ENCODE measurements at places on chromosomes 7 and 10.

DNA sequence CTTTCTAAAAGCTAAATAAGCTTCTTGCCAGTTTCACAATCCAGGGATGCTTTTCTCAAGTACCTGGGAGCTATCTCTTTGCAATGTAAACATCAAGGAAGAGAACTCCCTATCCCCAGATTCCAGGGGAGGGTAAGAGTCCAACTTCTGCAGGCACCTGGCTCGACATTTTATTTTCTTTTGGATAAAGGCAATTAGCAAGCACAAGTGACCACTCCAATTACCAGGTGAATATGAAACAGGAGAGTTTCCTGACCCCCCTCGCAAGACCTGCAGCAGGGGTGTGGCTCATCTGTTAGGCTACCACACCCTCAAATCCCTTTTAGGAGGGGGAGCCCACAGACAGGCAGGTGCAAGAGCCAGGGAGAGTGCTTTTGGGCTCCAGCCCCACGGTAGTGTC, 28.6 kb upstream of the LANCL2 start:
- DNase-seq = no peak

DNA sequence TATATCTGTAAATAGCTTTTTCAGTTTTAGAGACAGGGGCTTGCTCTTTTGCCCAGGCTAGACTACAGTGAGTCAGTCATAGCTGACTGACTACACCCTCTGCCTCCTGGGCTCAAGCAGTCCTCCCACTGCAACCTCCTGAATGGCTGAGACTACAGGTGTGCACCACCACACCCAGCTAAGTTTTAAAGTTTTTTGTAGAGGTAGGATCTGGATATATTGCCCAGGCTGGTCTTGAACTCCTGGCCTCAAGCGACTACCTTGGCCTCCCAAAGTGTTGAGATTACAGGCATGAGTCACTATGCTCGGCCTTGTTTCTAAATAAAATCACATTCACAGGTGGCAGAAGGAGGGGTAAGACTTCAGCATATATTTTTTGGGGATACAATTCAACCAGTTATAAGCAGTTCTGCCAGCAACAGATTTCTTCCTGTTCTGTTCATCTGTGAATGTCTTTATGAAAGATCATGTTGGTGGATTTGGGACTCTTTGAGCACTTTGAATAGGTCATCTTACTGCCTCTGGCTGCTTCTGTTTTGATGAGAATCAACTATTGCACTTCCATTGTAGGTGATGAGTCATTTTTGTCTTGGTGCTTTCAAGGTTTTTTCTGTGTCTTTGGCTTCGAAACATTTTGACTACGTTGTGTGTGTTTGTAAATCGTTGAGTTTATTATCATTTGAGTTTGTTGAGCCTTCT, 15.7 kb downstream of the RBM33 start:
- no peak for DNase-seq

- no peak for DNase-seq
Observed at GRCh38 chr10:121155742-121156474, 304.7 kb downstream of the WDR11 start.

DNA sequence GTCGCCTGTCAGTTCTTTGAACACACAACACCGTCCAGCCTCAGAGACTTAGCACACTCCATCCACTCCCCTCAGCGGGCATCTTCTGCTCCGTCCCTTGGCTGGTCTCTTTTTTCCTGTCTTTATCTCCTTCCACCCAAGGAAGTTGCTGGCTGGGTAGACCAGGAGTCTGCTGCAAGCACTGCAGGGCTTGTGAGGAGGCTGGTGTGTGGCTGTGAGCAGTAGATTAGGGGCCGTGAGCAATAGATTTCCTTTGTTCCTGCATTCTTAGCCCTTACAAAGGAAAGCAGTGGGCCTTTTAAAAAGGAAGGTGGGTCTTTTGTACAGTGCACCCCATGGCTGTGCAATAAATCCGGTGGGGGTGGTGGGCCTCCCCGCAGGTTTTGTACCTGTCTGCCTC, 100.3 kb upstream of the BTBD16 start:
- no peak for DNase-seq

GRCh38 chr7:131552053-131552452, 4.4 kb downstream of the PODXL start:
- no peak for DNase-seq

GRCh38 chr10:44030738-44031137, 354.2 kb downstream of the CXCL12 start:
- no peak for DNase-seq

DNA sequence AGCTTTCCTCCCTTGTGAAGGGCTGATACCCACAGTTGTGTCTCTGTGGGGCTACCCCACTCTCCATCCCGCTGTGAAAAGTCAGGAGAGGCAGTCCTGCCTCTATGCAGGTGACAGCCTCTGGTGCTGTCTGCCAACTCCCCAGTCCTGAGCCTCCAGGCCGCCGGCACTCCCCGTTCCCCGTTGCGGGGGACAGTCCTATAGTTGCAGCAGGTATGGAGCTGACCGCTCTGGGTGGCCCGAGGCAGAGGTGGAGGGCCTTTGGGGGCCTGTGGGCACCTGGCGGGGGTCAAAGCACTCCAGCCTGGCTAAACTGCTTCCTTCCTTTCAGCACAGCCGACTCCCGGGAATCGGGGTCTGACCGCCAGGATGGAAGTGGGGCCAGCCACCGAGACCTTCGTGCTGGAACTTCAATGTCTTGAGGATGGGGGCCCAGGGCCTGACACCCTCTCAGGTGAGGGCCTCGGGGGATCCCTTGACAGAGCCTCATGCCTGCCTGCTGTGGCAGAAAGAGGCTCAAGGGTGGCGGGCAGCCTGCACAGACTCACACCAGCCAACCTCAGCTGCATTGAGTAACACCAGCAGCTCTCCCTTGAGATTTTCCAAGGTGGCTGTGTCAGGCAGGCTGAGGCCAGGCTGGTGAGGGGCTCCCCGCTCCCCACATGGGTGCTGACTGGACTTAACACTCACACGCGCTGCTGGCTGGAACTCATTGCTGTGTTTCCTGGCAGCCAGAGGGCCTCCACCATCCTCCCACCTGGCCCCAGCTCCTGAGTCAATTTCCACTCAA, 1.6 kb downstream of the ZNF853 start:
- no peak for DNase-seq

DNA sequence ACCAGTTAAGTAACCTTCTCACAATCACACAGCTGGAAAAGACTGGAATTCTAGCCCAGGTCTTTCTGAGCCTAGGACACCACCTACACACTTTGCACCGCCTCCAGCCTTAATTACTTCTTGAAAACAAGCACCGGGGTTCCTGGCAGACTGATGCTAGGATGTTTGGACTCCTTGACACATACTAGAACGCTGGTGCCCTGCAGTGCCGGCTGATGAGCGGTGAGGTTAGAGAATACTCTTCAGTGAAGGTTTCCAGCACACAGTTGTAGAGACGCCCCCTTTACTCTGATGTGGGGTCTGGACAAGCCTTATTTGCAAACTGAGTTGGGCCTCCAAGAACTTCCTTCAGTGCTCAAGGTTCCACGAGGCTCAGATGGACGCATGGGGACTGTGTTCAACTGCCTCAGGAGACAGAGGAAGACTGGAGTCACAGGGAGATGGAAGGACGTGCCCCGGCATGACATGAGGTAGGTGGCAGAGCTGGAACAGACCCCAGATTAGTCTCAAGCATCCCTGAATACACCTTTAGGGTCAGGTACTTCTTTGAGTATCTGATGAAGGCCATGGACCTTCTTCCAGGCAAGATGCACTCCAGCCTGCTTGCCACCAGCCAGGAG, 89.6 kb downstream of the COBL start:
- no peak for DNase-seq

- no peak for DNase-seq
Observed at GRCh38 chr7:64885520-64886240, 17.4 kb upstream of the ZNF273 start.

- no peak for DNase-seq
Observed at GRCh38 chr10:114600057-114600456, 58.0 kb downstream of the ABLIM1 start.

- no peak for DNase-seq
Observed at GRCh38 chr10:80126876-80127275, 5.7 kb upstream of the PLAC9 start.

DNA sequence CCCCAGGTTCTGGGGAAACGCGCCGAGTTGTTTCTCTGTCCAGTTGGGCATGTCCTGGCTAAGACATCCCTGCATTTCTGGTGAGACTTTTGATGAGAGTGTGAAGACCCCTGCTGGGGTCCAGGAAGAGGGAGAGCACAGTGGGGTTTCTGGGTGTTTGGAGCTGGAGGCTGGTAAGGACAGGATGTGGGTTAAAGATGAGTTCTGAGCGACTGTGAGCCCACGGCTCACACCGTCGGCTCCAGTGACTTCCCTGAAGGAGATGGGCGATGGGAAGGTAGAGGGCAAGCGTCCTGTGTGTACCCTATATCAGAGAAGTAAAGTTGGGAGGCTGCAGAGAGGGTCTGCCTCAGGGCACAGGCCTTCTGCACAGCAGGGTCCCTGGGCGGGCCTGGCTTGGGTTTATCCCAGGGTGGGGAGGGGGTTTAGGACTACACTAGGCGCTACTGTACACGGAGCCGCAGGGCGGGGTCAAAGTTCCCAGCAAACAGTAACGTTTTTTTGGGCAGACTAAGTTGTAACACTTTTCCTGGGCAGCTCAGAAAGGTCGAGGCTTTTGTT, 3.6 kb downstream of the EMX2 start:
- DNase-seq = no peak

GRCh38 chr7:93723424-93724124, 149.1 kb upstream of the CALCR start:
- DNase-seq = no peak

GRCh38 chr7:98956937-98957336, 78.6 kb downstream of the TRRAP start:
- no peak for DNase-seq

DNA sequence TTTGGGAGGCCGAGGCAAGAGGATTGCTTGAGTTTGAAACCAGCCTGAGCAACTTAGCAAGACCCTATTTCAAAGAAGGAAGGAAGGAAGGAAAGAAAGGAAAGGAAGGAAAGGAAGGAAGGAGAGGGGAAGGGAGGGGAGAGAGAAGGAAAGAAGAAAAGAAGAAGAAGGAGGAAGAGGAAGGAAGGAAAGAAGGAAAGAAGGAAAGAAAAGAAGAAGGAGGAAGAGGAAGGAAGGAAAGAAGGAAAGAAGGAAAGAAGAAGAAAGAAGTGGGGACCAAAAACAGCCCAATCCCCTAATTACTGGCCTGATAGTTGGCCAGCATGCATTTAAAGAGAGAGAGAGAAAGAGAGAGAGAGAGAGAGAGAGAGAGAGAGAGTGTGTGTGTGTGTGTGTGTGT, 66.4 kb downstream of the EEPD1 start:
- no peak for DNase-seq

GRCh38 chr10:12726971-12727831, 274.3 kb downstream of the CCDC3 start:
- DNase-seq = no peak

GRCh38 chr10:85914720-85915119, 451.9 kb downstream of the GRID1 start:
- no peak for DNase-seq

- no peak for DNase-seq
Observed at GRCh38 chr10:72637398-72637857, 11.5 kb upstream of the MICU1 start.
